Activated T-helper 1 cell treated with anti-CD3 and anti-CD28 coated beads, Interleukin-2, amount 50 U/mL, for 16 hours (primary cell): ENCODE measurements at places on chromosomes 6 and 20.

- DNase-seq: no peak
These were observed 21.2 kb downstream of the AK9 start for GRCh38 chr6:109669811-109670210.

DNA sequence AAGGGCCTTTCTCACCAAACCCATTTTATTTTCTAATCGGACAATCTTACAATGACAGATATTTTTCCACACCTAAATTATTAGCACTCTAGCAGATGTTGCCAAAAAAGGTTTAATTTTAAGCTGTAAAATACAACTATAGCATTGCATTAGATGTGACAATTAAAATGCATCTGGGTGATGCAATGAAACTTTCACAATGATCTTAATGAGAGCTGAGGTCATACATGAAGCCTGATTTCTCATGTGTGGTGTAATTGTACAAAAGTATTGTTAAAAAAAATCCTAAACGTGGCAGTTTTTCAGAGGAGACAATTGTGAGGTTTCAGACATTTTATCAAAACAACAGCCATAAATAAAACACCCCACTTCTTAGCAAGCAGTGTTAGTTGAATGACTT is 606.0 kb downstream of the HDGFL1 start:
- DNase-seq: no peak

DNA sequence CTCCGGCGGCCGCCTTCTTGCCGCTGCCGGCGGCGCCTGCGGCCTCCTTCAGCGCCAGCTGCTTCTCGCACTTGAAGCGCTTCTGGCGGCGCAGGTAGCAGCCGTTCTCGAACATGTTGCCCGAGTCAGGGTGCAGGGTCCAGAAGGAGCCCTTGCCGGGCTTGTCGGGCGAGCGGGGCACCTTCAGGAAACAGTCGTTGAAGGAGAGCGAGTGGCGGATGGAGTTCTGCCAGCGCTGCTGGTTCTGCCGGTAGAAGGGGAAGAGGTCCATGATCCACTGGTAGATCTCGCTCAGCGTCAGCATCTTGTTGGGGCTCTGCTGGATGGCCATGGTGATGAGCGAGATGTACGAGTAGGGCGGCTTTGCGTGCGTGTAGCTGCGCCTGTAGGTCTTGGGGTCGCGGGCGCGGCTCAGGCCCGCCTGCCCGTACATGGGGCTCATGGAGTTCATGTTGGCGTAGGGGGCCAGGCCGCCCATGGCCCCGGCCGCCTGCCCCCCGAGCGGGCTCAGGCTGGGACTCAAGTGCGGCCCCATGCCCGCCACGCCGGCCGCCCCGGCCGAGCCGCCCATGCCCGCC is 1.9 kb downstream of the FOXA2 start:
- no peak for DNase-seq

- DNase-seq: no peak
These were observed 32.0 kb downstream of the TSPYL4 start for GRCh38 chr6:116221911-116222310.

- no peak for DNase-seq
These were observed 137.6 kb downstream of the PDSS2 start for GRCh38 chr6:107321793-107322192.

DNA sequence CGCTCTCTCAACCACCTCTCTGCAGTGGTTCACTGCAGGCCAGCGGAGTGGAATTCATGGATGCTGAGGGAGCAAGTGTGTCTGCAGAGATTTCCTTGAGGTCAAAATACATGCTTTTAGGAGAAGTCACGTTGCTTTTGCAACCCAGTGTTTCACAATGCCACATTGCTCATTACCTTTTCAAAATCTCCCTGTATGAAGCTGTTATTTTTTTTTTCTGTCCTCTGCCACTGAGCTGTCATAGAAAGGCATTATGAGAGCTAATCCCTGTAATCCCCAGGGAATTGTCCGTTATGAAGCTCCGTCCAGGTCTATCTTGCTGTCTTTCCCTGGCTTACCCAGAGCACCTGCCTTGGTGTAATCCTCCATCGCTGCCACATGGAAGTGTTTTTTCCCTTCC is 60.5 kb upstream of the SLC22A23 start:
- DNase-seq: no peak

- DNase-seq: no peak
These were observed 86.6 kb upstream of the TPD52L1 start for GRCh38 chr6:125066964-125067363.

GRCh38 chr6:39441986-39442385 is 119.5 kb upstream of the KCNK16 start:
- no peak for DNase-seq

- no peak for DNase-seq
These were observed at the start of gene HS3ST5 for GRCh38 chr6:114342826-114343781. TSS of gene HS3ST5 (minus strand) at chr6:114343023. CDS start at chr6:114062845, 280,178 bp downstream.

DNA sequence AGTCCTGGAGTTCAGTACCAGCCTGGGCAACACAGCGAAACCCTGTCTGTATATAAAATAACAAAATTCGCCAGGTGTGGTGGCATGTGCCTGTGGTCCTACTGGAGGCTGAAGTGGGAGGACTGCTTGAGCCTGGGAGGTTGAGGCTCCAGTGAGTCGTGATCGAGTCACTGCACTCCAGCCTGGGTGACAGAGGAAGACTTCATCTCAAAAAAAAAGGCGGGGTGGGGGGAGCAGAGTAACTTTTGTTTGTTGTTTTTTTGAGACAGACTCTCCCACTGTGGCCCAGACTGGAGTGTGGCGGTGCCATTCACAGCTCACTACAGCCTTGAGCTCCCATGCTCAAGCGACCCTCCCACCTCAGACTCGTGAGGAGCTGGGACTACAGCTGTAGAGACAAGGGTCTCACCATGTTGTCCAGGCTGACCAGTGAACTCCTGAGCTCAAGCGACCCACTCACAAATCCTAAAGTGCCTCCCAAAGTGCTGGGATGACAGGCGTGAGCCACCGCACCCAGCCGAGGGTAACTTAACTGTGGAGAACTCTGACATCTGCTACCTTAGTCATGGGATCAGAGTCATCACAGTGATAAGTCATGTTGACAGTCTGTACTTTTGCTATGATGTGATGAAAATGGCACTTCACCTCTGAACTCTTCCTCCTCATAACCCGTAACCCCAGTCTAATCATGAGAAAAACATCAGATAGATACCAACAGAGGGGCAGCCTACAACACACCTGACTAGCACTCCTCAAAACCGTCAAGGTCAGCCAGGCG is 16.5 kb downstream of the PEDS1 start:
- DNase-seq: no peak

DNA sequence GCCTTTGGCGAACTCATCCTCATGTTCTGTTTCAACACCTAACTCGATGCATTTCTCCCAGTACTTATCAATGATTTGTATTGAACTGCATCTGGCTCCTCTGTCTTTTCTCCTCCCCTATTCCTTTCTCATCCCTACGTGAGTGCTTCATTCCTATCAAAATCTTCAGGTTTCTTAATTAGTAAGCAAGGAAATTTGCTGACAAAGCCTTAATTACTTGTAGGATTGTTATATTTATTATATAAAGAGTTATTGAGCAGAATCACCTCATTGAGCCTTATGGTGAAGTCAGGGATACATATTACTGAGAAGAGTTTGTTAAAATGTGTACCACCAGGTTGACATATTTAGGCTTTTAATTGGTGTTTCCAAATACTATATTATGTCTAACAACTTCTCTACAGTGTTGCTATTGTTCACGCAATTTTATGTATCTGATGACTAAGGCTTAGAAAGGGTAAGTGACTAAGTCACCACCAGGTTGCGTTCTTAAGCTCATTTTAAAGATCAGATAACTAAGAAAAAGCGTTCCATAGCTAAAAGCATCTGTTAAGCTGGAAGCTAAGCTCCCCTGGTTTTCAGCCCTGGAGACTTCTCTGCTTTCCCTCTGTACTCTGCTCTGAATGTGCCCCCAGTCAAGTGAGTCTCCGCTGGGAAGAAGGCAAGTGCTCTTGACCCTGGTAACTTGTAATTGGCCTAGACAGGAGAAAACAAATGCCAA is 18.9 kb downstream of the SCGN start:
- DNase-seq: no peak

GRCh38 chr20:34848597-34848996 is 23.1 kb upstream of the NCOA6 start:
- no peak for DNase-seq

- peak; percentile 37 for DNase-seq
These were observed 14.3 kb upstream of the PTCRA start for GRCh38 chr6:42901538-42901957.

DNA sequence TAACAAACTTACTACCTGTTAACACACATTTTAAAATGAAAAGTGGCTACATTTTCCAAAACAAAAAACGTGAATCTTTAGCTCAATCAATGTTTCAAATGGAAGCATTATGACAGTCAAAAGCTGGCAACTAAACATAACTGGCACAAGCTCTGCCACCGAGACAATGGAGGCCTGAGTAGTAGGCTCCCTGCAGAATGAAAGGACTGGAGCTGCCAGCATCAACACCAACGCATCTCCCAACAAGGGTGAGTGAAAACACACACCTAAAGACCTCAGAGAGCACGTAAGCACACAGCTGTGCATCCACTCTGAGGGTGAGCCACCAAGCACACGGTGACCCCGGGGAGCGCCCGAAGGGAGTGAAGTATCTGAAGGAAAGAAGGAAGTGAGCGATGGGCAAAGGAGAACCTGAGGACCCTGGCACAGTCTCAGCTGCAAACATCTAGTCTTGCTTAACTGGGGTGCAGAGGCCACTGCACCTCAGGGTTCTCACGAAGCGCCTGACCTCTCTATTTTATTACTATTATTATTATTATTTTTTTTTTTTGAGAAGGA is 1.6 kb upstream of the ADRM1 start:
- no peak for DNase-seq

- no peak for DNase-seq
These were observed 198.7 kb upstream of the STXBP5 start for GRCh38 chr6:147005499-147005898.

DNA sequence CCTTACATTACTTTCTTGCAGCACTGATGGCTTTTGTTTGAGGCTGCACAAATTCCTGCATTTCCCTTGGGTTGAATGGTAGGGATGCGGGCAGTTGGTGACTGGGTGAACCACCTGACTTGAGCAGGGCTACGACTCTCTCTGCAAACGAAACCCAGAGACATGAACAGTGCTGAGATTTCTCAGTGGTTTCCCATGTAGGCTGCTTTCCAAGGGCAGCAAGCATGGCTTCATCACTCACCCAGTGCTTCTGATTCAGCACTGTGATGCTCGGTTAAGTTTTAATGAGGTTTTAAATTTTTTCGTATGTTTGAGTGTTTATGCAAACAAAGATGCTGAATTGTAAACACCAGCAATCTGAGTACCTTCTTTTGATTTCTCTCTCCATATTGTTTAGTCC is 127.2 kb downstream of the MTHFD1L start:
- DNase-seq: no peak

GRCh38 chr6:170038251-170038650 is 252.6 kb downstream of the DLL1 start:
- no peak for DNase-seq

DNA sequence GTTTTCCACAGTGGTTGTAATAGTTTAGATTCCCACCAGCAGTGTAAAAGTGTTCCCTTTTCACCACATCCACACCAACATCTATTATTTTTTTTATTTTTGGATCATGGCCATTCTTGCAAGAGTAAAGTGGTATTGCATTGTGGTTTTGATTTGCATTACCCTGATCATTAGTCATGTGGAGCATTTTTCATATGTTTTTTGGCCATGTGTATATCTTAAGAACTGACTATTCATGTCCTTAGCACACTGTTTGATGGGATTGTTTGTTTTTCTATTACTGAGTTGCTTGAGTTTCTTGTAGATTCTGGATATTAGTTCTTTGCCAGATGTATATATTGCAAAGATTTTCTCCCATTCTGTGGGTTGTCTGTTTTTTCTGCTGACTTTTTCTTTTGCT is 820.1 kb downstream of the TENT5A start:
- DNase-seq: no peak
